ENCODE measurements at places on chromosomes 6 and 20. TPM values are rescaled to one million over a fixed set of nuclear protein-coding genes. Genes with fewer than 3 reads are reported as not detected.

DNA sequence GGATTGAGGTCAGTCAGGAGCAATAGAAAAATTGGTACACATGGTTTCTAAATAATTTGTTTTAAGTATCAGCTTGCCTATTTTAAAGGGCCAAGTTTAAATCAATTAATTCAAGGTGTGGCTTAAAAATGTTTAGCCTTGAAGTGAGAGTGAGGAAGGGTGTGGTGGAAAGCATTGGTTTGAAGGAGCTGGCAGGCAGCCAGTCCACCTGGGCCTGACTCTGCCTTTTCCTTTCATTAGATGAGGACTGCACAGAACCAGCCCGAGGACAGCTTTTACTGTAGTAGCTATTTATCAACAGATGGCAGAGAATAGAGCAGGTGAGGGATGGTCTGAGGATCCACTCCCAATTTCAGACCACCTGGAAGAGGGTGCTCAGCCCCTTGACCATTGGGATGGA is 42.4 kb downstream of the DHX35 start:
- DNase-seq: peak; percentile 30

Gene MYCT1
- total RNA-seq: not detected

DNA sequence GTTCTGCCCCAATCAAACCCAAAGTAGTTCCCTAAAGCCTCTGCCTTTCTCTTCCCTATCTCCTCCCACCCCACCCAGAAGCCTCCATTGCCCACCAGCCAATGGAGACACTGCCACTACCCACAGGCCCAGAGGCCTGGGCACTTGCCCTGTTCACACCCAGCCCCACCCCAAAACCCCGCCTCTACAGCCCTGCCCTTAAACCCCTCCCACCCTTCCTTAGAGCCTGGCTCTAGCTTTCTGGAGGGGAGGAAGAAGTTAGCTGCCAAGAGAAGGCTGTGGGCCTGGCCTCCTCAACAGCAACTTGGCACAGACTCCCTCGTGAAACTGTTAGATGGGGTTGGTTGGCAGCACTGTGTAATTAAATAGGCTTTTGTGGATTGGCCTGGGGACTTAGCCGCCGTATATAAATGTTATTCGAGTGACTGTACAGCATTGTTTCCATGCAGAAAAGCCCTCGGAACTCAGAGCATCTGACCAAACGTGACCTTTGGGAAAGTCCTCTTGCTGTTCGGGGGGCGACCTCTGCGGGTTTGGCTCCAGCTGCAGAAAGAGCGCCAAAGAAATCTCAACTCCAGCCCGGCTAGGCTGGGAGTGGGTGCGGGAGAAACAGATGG is 31.4 kb downstream of the COL11A2 start:
- DNase-seq: no peak

GRCh38 chr6:35634316-35634715 is 54.4 kb downstream of the FKBP5 start:
- DNase-seq: no peak

GRCh38 chr6:38577492-38577891 is 62.2 kb downstream of the BTBD9 start:
- no peak for DNase-seq

DNA sequence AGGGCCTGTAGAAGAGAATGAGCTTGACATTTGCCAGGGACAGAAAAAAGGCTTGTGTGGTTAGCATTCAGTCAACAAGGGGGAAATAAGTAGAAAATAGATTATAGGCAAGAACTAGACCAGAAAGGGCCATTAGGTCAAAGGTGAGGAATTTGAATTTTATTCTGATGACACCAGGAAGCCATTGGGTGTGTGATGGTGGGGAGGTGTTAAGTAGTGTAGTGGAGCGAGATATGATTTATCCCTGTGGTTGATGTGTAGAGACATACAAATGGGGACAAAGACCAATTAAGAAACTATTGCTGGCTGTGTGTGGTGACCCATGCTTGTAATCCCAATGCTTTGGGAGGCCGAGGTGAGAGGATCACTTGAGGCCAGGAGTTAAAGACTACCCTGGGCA is 11.0 kb downstream of the DSTN start:
- no peak for DNase-seq

Gene BHLHE23
- total RNA-seq: not detected

DNA sequence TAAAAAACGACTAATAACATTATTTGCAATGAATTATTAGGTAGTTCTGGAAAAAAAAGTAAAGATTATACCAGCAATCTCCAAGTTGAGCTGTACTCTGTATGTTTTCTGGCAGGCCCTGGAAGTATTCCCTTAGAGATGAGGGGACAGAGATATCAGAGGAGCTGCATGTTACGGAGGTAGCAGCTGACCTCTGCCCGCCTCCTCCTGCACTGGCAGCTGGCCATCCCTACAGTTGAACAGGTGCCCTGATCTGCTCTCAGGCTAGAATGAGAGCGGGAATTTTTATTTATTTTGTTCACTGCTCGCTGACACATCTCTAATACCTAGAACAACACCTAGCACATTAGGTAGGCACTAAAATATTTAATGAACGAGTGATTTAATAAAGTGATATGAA is 23.1 kb downstream of the FBXL4 start:
- no peak for DNase-seq

DNA sequence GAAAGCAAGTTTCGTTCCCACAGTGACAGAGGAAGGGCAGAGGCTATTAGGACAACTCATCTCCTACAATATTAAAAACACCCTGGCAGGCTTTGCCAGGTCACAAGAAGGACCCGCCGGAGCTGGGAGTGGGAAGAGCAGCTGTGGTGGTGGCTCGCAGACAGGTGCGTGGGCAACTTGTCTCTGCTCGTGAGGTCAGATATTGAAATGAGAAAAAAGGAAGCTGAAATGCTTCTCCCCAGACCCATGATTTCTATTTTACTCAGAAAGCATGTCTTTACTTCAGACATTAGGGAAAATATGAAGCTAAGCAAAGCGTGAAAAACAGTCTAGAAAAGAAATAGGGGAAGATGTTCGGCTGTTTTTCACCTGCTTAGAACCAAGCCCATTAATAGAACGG is 166.3 kb upstream of the EEF1E1 start:
- DNase-seq: no peak

- DNase-seq: no peak
Observed at GRCh38 chr6:96138406-96138805, 122.6 kb downstream of the FUT9 start.

Gene NKX2-4
- total RNA-seq: not detected

DNA sequence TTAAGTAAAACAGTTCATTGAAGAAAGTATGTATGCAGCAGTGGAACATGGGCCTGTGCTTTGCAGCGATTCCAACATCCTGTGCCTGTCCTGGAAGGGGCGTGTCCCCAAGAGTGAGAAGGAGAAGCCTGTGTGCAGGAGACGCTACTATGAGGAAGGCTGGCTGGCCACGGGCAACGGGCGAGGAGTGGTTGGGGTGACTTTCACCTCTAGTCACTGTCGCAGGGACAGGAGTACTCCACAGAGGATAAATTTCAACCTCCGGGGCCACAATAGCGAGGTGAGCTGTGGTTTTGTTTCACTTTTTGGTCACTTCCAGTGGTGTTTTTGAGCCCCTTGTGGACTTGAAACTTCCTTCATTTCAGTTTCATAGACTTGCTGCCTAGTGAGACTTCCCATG is 1.7 kb downstream of the TULP4 start:
- peak; percentile 24 for DNase-seq

DNA sequence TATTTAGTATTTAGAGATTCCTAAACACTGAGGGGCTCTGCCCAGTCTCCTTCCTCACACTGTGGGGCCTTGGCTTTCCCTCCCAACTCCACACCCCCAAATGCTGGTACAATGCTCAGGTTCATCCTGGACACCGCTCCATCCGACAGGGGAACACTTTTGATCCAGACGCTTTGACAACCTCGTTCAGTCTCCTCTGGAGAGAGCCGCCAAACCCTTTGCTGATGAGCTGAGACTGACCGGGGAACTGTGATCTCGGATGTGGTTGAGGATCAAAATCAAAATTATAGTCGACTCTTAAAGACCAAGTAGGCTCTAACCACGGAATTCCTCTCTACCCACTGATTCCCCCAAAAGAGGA is 38.8 kb upstream of the HLA-E start:
- no peak for DNase-seq

DNA sequence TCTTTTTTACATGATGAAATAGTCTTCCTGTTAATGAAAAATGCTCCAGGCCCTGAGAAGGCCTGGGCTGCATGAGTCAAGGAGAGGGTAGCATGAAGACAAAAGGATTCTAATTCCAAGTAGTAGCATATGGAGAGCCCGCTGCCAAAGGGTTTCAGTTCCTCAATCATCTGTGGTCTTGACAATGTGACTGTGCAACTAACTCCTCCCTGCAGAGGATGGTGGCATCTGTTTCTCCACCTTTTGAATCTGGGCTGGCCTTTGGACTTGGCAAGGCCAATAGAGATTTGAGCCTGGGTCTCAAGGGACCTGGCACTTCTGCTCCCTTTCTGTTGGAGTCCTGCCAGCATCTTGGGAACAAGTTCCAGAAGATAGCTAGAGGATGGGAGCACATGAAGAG is 35.1 kb upstream of the ANKEF1 start:
- no peak for DNase-seq

GRCh38 chr6:166579237-166579850 is 7.1 kb downstream of the RAMACL start:
- DNase-seq: no peak

DNA sequence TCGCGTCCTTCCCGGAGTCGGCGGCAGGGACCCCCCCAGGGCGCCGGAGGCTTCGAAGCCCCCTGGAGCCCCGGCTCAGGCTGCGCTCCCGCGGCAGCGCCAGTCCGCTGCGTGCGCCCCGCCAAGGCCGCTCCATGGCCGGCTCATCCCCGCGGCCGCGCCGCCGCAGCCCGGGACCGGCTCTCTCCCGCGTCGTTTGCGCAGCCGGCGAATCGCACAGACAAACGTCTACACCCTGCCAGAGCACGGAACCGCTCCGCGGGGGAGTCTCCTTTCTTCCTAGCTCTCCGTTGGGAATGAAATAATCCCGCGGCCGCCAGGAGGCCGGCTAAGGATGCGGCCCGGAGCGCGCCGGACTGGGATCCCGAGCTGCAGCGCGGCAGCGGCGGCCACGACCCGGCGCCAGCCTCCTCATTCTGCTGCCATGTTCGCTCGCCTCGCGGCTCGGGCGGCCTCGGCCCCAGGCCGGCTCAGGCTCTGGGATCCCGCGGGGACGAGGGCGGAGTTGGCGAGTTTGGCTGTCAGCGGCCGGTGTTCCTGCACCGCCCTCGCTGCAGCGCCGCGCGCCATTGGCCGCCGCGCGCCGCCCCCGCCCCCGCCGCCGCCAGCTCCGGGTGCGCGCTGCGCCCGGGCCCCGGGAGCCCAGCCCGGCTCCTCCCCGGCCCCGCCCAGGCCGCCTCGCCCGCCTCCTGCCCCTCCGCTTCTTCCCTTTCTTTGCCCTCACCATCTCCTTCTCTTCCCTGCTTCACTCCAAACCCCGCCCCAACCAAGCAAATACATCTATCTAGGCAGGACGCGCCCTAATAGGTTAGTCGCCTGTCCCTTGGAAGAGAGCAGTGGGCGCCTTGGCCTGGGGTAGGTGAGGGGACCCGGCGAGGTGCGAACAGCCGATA is at the start of gene GFOD1:
TSS of gene GFOD1 (minus strand) at position 479 of the 893 bp plus-strand sequence. CDS start 710 bp downstream, outside the sequence.
- peak; percentile 82 for DNase-seq

- no peak for DNase-seq
Observed at GRCh38 chr20:3646067-3646440, 17.1 kb downstream of the GFRA4 start.

DNA sequence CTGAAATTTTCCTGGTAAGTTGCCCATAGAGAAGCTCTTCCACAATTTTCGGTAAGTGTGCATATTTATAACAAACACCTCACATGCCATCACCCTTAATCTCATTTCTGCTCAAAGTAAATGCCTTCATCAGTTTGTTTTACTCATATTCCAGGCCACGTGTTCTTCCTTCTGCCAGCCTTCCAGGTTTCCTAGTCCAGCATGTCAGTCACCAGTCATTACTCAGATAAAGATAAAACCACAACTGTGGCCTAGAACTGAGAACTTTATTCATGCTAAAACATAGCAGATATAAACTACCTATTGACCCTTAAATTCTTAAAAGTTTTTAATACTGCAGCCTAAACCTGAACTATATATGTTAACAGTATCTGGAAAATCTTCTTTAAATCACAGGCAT is 149.5 kb upstream of the SLC22A16 start:
- no peak for DNase-seq

DNA sequence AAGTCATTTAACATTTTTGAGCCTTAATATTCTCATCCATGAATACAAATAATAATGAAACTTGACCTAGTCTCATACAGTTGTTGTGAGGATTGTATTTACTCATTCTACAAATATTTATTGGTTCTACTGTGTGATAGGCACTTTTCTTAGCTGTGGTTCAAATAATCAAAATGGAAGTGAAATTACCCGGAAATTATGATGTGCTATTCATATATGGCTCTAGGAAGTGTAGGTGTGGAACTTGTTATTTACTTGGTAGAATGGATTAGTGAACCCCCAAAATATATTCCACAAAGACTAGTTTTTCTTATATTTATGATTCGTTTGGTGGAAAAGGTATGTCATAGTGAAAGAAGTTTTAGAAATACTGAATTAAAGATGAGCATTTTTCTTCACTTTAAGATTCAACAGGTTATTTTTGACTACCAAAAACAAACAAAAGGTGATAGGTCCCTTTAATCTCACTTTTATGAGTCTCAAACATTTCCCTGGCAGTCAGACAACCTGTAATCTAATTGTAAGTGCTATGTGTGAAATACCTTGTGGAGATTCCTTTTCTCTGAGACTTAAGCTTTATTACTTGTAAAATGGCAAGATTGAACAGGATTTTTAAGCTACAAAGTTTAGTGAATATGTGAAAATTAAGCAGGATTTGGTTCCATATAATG is 77.8 kb downstream of the STXBP5 start:
- DNase-seq: no peak

Measured in activated CD4-positive, alpha-beta memory T cell treated with anti-CD3 and anti-CD28 coated beads for 36 hours (primary cell).